ENCODE measurements at places on chromosomes 11 and 22. TPM values are rescaled to one million over a fixed set of nuclear protein-coding genes. Genes with fewer than 3 reads are reported as not detected.

F2 gene
- total RNA-seq = not detected

LRRC56 gene
- 2.2 TPM for total RNA-seq

CBLIF gene
- total RNA-seq = not detected

DEPDC5 gene
- 42.6 TPM for total RNA-seq

GRCh38 chr11:131038597-131038996 lies 122.3 kb upstream of the SNX19 start:
- DNase-seq = no peak

DNA sequence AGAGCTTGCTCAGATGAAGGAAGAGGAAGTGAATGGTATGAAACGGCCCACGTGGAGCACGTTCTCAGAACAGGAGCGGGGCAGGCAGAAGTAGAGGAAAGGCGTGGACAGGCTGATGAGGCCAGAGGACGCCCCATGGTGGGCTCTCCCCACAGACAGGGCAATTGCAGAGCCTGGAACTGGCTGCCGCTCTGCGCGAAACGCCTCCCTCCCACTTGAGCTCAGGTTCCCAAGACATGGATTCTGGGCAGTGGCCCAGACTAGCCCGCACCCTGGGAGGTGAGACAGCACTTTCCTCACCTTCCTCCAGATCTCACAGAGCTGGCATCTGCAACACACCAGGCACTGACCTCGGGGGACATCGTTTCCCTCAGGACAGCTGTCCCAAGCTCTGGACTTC lies 117.6 kb downstream of the PHF21B start:
- no peak for DNase-seq

DNA sequence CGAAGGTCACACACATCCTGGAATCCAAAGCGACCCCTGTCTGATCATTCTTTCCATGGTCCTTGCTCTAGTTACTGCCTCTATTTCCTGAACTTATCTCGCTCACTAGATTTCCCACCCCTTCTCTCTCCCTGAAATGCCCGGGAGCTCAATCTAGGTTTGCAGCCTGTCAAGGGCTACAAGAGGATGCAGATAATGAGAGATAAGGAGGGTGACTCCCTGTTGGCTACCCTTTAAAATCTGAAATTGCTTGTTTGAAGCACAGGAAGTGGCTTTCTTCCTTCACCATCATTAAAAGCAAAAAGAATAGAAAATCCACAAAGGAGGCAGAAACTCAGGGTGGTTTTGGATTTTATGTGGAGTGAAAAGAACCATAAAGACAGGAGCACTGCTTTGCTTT lies 13.0 kb upstream of the FLI1 start:
- DNase-seq = no peak

GRCh38 chr11:10540546-10540914 lies 457 bp downstream of the RNF141 start:
- no peak for DNase-seq

DNA sequence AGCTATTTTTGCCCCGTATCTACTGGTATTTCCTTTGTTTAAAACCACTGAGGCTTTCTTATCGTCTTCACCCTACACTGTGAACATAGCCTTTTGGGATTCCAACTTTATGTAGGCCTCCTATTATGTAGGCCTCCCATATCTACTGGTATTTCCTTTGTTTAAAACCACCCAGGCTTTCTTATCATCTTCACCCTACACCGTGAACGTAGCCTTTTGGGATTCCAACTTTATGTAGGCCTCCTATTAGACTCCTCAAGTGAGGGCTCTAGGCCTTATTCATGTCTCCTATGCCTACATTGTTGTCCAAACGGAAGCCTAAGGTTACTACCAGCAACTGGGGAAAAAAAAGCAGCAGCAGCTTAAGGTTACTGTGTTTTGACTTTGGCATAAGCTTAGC lies 23.7 kb downstream of the CEP295 start:
- no peak for DNase-seq

DNA sequence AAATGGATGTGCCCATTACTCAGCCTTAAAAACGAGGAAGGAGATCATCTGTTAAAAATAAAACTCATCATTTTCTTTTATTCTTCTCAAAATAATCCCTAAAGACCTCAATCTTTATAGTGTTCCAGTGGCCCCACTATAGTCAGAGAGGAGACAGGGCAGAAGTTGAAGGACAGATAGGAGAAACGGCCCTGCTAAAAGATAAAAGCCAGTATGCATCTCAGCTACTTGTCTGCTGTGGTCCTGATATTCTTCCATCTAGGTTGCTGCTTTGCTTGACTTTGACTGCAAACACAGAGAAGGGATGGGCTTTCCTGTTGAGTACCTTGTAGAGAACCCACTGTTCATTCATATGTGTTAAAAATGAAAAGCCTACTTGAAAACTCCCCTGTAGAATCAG lies 31.4 kb downstream of the NF2 start:
- DNase-seq = no peak

DNA sequence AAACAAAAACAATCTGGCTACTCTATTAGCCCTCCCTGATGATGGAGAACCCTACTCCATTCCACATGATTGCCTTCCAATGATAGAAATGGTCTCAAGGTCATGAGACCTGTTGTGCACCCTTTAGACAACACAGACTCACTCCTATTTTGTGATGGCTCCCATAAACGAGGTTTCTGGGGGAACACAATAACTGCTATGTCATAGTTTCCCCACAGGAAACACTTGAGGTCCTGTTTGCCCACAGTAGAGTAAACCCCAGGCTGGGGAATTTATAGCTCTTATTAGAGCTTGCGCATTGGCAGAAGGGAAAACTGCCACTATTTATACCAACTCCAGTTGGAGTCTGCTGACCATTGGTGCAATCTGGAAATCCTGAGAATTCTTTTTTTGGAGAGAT lies 28.7 kb downstream of the MIF start:
- no peak for DNase-seq

DNA sequence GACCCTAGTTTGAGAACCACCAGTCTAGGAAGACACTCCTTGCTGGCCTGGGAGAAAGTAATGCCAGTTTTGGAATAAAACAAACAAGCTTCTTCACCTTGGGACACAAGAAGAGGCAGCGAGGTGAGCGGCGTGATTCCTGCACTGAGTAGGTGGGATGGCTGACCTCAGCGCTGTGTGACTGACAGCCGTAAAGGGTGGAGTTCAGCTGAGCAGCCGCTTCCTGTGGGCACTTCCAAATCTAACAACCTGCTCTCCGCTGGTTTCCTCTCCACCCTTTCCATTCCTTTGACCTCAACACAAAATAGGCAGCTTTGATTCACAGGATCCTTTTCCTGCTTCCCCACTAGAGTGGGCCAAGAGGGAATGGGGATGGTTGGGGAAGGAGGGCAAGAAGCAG lies 45.8 kb downstream of the PC start:
- no peak for DNase-seq

GRCh38 chr22:19105867-19106802 lies 16.1 kb downstream of the DGCR2 start:
- DNase-seq = no peak

Measured in activated T-helper 1 cell treated with anti-CD3 and anti-CD28 coated beads, Interleukin-12 subunit alpha, Interleukin-12 subunit beta, Interleukin-2, Interleukin-4 antibody, amounts not matched to agents 30 ng/mL and 10 ng/mL and 1 ng/mL, durations not matched to agents 14 hours and 24 hours and 36 hours (primary cell).